ENCODE measurements at places on chromosomes 11 and 22.

- no peak for DNase-seq
Measured at GRCh38 chr22:37480387-37481346, 5.5 kb downstream of the MFNG start.

DNA sequence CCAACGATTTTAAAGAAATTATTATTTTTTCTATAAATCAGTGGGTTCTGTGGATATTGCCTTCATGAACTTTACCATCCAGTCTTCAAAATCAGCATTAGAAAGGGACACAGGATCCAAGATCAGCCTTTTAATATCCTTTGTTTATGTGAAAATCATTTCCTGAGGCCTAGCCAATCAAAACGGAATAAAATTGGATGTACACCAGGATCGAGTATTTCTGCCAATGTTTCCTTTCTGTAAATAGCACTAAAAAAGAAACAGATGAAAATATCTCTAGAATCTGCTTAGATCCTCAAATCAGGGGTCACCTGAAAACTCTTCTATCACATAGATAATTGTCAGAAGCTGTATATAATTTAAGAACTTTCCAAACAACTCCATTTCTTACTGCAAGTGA is 1598.5 kb downstream of the LRRC4C start:
- no peak for DNase-seq

DNA sequence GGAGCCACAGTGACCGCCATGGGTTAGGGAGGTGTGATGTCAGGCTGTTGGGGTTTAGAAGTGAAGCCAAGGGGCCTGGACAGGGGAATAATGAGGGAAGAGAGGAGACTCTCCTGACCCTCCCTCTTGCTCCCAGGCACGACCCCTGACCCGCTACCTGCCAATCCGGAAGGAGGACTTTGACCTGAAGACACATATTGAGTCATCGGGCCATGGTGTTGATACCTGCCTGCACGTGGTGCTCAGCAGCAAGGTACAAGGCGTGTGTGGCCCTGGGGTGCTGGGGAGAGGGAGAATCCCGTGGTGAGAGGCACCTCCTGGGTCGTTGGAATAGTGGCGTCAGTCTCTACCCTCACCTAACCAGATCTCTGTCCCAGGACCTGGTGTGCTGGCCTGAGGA is 29.5 kb downstream of the TREH start:
- DNase-seq, result no peak

DNA sequence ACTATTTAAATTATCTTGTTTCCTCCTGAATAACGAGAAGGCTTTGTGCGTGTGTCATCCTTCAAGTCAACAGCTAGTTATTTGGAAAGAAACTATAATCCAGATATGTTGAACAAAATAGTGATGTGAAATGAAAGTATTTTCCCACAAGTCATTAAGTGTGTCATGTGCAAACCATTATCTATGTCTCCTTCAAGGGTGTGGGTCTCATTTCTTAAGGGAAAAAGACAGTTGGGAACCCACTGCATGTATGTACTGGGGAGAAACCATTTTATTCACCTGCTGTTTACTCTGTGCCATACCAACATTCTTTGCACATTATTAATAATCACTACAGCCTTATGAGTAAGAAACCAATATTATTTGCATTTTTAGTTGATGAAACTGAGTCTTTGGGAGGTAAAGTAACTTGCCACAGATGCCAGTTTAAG is 145.3 kb upstream of the CTSC start:
- DNase-seq, result no peak

- DNase-seq, result no peak
Measured at GRCh38 chr11:134024420-134025081, 44.3 kb upstream of the JAM3 start.

DNA sequence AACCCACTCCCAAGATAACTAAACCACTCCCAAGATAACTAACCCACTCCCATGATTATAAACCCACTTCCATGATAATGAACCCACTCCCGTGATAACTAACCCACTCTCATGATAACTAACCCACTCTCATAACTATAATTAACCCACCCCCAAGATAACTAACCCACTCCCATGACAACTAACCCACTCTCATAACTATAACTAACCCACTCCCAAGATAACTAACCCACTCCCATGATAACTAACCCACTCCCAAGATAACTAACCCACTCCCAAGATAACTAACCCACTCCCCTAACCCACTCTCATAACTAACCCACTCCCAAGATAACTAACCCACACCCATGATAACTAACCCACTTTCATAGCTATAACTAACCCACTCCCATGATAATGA is 30.1 kb upstream of the CELSR1 start:
- DNase-seq, result no peak

GRCh38 chr11:112320668-112321067 is 60.0 kb upstream of the PLET1 start:
- no peak for DNase-seq

DNA sequence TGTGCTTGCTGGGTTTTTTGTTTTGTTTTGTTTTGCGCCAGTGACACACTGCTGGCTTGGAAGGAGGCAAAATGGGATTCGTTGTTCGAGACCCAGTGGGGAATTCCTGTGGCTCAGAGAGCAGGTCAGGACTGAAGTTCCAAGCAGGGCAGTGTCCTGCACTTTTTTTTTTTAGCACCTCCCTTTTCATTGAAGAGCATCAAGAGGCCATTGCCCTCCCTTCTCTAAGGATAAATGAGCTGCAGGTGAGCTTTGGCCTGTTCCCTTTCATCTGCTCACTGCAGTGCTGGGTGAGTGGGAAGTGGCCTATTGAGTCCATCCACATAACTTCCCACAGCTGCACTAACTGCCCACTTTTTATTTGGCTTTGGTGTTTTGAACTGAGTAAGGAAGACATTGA is 87.8 kb downstream of the ARHGAP42 start:
- no peak for DNase-seq

DNA sequence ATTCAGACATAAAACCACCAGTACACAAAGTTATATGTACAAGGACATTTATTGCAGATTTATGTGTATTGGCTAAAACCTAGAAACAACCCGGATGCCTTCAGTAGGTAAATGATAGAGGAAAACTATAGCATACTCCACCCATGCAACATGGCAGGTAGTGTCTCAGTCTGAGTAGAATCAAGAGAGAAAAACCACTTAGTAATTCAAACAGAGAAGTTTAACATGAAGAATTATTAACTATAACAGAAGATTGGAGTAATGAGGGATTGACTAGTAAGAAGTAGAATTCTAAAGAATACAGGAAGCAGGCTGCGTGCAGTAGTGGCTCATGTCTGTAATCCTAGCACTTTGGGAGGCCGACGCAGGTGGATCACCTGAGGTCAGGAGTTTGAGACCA is 16.2 kb upstream of the SPTY2D1 start:
- DNase-seq, result no peak

GRCh38 chr11:130157101-130157500 is 2.5 kb upstream of the ST14 start:
- no peak for DNase-seq

- no peak for DNase-seq
Measured at GRCh38 chr11:70661761-70662501, 263.6 kb downstream of the CTTN start.

DNA sequence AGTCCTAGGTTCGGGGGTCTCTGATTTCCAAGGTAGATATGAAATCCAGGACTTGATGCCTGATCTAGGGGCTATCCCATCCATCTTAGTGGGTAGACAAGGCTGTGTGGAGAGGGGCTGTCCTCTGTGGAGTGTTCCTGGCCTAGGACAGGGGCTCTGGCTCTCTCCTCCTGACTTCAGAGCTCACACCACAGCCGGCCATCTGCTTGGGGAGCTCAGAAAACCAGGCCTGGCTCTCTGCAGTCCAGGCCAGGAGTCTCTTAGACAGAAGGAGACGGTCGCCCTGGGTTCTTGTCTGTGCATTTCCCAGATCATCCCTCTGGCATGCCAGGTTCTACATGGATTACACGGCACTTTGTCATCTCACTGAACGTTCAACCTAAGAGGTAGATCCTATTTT is 17.9 kb downstream of the TUB start:
- DNase-seq, result no peak

DNA sequence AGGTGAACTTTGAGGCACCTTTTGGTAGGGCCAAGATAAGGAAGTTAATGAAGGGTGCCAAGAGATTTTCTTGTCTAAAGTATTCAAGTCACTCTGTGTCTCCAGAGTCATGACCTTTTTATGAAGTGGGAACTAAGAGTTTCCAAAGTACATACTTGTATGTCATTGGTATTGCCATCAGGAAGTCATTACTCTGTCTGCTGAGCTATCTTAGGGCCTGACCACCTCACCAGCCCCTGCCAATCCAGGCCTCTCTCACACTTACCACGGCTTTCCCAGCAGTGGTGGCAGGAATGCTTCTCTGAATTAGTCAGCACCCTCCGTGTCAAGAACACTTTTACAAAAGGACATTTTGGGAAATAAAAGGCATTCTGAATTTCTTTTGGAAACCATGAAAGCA is 192.8 kb upstream of the MTNR1B start:
- no peak for DNase-seq

DNA sequence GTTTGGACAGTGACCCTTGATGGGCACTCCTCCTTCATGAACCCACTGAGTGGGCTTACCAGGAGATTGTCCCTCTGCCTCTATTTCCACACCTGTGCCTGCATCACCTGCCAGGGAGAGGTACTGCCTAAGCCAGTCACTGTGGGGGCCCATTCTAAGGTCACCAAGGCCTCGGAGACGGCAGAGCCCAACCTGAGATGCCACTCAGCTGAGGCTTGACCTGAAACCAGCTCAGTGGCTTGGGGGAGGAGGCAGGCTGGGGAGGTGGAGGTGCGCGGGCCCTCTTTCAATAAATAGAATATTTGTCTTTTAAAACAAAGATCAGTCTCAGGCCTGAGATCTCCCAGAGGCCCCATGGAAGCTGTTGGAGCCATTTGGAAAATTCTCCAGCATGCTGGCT is 84.5 kb downstream of the DHCR7 start:
- DNase-seq, result no peak

GRCh38 chr22:42654436-42655073 is 5.4 kb upstream of the CYB5R3 start:
- no peak for DNase-seq

- no peak for DNase-seq
Measured at GRCh38 chr11:132187814-132188213, 817.4 kb downstream of the NTM start.

GRCh38 chr11:66176650-66177049 is 91.8 kb upstream of the RAB1B start:
- DNase-seq, result no peak

- no peak for DNase-seq
Measured at GRCh38 chr11:20026629-20027555, 133.4 kb downstream of the DBX1 start.

GRCh38 chr11:134607963-134608750 is 196.1 kb upstream of the B3GAT1 start:
- DNase-seq, result no peak

DNA sequence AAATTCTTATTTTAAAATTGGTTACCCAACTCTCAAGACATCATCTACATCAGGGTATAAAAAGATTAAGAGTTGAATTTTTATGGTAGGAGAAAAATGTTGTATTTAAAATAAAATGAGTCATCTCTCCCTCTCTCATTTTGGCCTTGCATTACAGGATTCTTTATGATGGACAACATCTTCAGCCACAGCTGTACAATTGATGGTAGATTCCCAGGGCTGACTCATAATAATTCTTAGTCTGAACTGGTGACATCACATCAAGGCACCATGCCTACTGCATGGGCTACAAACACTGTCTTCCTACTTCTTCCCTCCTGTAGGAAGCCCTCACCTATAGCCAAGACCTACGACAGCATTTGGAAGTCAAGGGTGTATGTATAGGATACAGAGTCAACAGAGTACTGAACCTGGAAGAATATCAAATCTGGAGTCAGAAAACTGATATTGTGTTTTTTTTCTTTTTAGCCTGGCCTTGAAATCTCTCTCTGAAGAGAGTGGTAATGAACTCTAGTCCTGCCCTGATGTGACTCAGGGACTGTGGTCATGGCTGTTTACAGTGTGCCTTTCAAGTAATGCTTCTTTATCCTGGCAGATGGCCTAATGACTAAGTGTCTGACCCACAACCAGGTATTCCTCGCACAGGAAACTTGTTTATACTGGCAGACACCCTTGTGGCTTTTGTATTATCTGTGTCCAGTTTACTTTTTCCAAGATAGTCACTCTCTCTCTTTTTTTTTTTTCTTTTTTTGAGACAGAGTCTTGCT is 32.5 kb downstream of the MRGPRX2 start:
- DNase-seq, result no peak

GRCh38 chr11:62001450-62002191 is 34.2 kb upstream of the FTH1 start:
- DNase-seq, result no peak

- DNase-seq, result no peak
Measured at GRCh38 chr11:59678118-59678812, 9.4 kb upstream of the PATL1 start.

GRCh38 chr22:19636696-19637407 is 77.5 kb upstream of the SEPTIN5 start:
- DNase-seq, result no peak

GRCh38 chr22:27512283-27512761 is 289.2 kb downstream of the MN1 start:
- no peak for DNase-seq

- no peak for DNase-seq
Measured at GRCh38 chr11:23288003-23288783, 427.9 kb upstream of the CCDC179 start.

- DNase-seq, result no peak
Measured at GRCh38 chr11:116963813-116964212, 126.4 kb upstream of the APOA1 start.

DNA sequence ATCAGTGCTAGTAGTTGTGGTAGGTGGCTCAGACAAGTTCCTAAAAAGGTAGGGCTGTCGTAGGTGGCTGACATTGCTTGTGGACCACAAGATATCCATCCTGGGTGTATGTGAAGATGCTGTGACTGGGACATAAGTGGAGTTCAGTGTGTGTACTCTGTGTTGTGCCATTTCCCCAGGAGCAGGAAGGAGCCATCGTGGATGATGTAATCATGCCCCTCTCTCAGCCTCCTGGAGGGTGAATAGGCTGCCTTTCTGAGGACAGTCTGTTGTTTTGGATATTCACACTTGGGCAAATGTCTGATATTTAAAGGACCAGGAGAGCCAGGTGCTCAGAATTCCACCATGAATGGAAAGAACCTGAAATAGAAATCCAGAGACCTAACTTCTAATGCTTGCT is 2.7 kb downstream of the HEPHL1 start:
- no peak for DNase-seq

- DNase-seq, result no peak
Measured at GRCh38 chr11:44852952-44853351, 97.7 kb downstream of the TP53I11 start.

DNA sequence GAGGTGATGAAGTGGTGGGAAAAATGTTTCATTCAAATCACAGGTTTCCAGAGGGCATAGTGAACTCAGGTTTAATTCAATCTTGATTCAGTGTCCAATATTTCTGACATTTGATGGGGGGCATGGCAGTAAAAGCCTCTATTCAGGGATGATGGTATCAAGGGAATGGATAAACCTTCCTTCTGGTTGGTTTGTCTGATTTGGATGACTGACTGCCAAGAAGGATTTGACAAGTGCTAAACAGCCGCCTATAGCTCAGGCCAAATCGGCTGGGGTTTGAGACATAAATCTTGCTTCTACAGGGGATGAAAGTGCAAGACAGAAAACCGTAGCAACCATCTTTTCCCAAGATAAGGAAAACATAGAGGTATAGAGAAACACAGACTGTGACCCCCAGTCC is 121.8 kb upstream of the C11orf87 start:
- DNase-seq, result no peak

GRCh38 chr11:114136686-114137640 is 77.5 kb downstream of the ZBTB16 start:
- no peak for DNase-seq
